ENCODE measurements at places on chromosomes 3 and 15.

DNA sequence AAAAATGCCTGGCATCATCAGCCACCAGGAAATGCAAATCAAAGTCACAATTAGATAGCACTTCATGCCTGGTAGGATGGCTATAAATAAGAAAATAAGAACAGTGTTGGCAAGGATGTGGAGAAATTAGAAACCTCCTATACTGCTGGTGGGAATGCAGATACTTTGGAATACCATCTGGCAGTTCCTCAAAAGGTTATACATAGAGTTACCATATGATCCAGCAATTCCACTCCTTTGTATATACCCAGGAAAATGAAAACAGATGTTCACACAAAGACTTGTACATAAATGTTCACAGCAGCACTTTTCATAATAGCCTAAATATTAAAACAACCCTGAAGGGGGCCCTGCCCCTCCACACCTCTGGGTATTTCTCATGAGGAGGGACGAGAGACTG lies 13.7 kb downstream of the ACSBG1 start:
- no peak for DNase-seq

- DNase-seq, result no peak
Observed at GRCh38 chr3:37320276-37320675, 145.9 kb upstream of the LRRFIP2 start.

GRCh38 chr15:29102911-29103823 lies 166.5 kb downstream of the NSMCE3 start:
- no peak for DNase-seq

- DNase-seq, result no peak
Observed at GRCh38 chr3:7393944-7394605, 533.2 kb downstream of the GRM7 start.

DNA sequence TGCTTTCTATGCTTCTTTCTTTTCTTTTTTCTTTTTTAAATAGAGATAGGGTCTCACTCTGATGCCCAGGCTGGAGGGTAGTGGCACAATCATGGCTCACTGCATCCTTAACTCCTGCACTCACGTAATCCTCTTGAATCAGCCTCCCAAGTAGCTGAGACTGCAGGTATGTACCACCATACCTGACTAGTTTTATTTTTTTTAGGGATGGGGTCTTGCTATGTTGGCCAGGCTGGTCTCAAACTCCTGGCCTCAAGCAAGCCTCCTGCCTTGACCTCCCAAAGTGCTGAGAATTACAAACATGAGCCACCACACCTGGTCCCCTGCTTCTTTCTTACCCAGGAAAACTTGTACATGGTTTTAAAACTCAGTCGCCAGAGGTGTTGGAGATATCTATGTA lies 24.2 kb upstream of the HDC start:
- no peak for DNase-seq

DNA sequence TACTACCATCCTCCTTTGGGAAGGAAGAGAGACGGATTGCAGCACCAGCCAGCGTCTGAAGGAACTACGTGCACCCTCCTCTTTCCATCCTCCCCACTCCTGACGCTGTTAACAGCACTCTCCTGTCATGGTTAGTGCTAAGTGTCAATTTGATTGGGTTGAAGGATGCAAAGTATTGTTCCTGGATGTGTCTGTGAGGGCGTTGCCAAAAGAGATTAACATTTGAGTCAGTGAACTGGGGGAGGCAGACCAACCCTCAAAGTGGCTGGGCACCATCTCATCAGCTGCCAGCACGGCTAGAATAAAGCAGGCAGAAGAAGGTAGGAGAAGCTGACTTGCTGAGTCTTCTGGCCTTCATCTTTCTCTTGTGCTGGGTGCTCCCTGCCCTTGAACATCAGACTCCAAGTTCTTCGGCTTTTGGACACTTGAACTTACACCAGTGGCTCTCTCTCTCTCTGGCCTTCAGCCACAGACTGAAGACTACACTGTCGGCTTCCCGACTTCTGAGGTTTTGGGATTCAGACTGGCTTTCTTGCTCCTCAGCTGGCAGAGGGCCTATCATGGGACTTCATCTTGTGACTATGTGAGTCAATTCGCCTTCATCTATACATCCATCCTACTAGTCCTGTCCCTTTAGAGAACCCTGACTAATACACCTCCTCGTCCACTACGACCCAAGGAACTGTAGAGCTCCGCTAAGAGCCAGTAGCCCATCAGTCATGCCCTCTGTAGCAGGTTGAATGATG lies 128.2 kb upstream of the HES1 start:
- peak; percentile 97 for DNase-seq

DNA sequence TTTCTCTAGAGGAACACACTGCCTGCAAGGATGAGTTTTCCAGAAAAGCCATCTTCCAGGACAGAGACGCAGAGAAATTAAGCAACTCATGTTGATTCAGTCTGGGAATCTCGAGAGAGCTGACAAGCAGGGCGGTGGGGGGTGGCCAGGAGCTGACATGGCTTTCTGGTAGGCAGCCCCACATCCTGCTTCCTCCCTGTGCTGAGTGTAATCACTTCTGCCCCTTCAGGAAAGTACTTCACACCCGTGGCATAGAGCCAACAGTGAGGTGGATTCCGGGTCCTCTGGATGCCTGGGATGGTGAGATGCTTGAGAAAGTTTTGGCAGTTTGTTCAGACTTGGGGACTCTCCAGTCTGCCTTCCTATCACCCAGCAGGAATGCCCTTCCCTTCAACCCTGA lies 221.1 kb downstream of the SLCO3A1 start:
- peak; percentile 23 for DNase-seq

GRCh38 chr3:71776538-71776937 lies 8.4 kb downstream of the PROK2 start:
- no peak for DNase-seq

DNA sequence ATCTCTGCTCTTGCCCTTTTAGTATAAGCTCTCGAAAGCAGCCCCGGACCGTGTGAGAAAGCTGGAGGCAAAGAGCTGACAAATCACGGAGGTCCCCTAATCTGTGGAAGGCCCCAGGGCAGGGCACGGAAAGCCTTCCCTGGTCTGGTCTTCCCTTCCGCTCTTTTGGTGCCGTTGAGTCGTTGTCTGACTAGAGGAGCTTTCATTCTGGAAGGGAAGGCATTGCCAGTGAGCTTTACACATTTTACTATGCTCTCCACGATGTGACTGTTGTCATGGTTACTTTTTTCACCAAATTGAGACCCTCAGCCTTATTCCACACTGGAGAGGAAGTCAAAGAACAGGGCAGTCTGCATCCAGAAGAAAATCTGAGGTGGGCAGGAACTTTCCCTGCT lies 71.7 kb downstream of the CYP19A1 start:
- DNase-seq, result no peak

DNA sequence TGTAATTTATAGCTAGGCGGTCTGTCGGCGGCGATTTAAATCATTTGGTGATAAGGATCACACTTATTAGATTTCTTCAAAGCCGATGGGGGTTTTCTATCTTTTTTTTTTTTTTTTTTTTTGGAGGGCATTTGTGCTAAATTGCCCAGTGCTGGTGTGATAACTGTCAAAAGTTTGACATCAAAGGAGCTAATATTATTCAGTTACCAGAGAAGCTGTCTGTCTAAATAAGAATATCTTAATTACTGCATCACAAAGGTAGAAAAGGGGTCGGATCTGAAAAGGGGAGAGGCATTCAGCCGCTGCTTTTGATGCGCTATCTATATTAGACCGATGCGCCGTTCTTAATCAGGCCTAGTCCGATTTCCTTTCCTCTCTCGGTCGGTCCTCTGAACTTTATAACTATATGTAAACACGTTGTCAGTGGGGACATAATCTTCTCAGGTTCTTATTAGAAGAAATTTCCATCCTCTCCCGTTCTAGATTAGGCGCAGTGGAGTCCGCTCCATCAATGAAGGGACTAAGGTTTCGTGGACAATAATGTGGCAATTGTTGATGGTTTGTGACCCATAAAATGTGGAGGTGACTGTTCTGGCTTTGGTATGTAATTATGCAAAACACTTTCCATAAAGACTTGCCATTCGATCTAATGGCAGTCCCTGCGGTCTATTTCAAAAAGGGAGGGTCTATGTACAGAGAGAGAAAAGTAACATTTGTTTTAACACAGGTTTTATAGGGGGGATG lies 31.7 kb downstream of the NR2F2 start:
- DNase-seq, result no peak

GRCh38 chr3:112126511-112126911 lies 6.5 kb downstream of the GCSAM start:
- no peak for DNase-seq

- DNase-seq, result no peak
Observed at GRCh38 chr15:80996247-80996646, 4.5 kb upstream of the TLNRD1 start.

DNA sequence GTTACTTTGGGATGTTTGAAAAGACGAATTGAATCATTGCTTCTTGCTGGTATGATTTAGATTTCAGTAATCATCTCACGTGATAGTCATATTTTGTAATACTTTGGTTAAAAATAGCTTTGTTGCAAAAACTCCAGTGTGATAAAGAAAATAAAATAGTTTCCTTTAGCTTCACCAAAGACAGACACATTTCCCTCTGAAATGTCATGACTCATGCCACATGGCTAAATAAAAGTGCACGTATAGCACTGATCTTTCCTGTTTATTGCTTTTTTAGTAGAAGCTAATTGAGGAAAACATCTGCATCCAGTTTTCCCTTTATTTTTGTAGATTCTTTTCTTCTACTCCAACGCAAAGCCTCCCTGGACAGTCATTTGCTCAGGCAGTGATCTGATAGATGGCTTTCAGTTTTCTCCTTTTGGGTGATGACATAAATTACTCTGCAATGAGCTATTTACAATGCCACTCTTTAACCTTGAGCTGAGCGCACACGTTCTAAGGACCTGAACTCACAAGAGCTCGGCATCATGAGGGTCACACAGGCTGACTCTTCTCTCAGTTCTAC lies 84.9 kb downstream of the ARNT2 start:
- no peak for DNase-seq

DNA sequence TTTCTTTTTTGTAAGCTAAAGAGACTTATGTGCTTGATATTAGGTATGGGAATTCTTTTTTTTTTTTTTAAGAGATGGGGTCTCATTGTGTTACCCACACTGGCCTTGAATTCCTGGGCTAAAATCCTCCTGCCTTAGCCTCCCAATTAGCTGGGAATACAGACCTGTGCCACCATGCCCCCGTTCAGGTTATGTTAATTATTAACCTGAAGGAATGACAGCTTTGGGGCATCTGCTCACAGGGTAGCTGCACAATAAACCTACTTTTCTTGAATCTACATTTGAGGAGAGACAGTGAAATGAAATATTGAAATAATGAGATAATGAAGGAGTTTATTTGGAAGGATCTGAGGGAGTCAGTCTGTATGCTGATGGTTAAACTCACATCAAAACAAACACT lies 158.2 kb upstream of the FAM3D start:
- no peak for DNase-seq

DNA sequence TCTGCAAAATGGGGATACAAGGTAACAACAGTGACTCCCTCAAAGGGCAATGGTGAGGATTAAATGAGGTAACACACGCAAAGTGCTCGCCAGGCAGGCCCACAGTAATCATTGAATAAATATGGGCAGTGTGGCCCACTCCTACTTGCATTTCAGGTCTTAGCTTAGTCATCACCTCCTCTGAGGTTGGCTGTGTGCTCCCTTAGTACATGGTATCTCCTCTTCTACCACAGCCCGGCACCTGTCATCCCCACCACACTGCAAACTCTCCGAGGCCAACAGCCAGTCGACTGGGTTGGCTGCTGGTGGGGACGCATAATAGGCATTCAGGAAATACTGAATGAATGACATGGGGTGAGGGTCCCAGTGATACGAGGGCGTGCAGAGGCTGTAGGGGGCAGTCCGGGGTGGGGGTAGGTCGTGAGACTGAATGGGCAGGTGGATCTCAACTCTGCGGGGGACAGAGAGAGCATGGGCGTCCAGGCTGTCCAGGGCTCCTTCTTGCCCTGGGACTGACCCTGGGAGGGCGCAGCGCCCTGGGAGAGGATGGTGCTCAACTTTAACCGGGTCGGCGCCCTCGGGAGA lies 375 bp upstream of the MYZAP start:
- DNase-seq, result no peak

DNA sequence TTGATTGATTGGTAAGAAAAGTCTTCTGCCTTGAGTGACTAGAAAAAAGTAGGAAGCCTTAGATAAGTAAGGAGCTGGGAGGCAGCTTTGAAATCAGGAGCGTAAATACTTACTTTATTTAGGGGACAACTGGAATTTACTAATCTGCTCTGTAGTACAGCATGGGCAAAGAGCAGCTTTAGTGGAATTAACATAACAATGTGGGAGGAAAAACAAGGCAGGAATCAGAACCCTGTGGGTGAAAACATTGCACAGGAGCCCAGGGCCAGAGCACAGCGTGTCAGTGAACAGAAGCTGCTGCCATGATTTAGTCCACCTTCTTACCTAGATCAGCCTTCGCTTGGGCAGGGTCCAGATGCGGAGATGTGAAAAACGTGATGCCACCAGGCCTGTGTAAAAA lies 14.6 kb downstream of the FMN1 start:
- no peak for DNase-seq

- DNase-seq, result no peak
Observed at GRCh38 chr3:13574798-13575451, 26.0 kb downstream of the FBLN2 start.

DNA sequence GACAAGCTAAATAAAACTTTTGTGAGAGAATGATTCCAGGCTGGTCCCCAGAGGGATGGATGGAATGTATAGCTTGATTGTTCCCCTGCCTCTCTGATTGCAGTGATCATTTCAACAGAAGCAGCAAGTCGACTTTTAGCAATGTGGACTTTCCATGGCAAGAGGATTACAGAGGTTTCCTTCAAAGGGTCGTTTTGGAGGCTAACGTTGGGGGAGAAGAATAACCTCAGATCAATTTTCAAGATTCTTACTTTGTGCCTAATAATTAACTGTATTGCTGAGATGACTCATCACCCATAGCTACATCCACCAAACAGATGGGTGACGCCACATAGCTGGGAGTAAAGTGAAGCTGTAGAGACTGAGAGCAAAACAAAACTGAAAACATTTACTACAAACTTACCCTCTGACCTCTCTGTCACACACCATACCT lies 79.9 kb downstream of the GTPBP8 start:
- no peak for DNase-seq

- no peak for DNase-seq
Observed at GRCh38 chr3:171444001-171444690, 16.1 kb downstream of the TNIK start.

DNA sequence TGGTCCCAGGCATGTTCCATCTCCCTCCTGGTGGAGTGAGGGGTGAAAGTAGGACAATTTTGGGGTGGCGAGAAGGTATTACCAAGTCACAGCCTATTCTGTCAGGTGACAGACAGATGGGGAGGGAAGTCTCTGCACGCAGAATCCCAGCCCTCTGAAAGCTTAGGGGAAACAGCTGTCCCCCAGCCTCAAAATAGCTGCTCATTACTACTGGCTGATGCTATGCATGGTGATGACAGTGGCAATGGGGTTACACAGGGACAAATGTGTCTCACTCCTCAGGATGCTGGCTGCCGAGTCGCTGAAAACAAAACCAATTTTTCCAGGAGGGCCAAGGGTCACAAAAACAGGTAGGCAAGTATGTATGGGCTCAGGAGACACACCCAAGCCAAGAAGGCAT lies 68.8 kb upstream of the OXTR start:
- no peak for DNase-seq

GRCh38 chr15:96200357-96200967 lies 130.0 kb upstream of the NR2F2 start:
- no peak for DNase-seq

GRCh38 chr3:57233799-57234198 lies 6.3 kb downstream of the APPL1 start:
- DNase-seq, result no peak

- DNase-seq, result no peak
Observed at GRCh38 chr3:38085943-38086324, 46.9 kb downstream of the DLEC1 start.
